ENCODE measurements at places on chromosomes 2 and 18.

DNA sequence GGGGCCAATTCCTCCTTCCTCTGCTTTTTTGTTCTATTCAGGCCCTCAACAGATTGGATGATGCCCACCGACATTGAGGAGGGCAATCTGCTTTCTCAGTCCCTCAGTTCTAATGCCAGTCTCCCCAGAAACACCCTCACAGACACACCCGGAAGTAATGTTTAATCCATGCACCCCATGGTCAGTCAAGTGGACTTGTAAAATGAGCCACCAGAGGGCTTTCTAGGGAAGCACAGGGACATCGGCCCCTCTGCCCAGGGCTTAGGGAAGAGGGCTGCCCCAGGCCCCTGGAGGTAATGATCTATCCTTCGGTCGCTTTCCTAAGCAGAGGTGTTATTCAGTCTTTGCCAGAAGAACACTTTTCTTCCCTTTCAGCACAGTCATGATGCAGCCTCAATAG is 107.4 kb downstream of the PDCL3 start:
- no peak for DNase-seq

DNA sequence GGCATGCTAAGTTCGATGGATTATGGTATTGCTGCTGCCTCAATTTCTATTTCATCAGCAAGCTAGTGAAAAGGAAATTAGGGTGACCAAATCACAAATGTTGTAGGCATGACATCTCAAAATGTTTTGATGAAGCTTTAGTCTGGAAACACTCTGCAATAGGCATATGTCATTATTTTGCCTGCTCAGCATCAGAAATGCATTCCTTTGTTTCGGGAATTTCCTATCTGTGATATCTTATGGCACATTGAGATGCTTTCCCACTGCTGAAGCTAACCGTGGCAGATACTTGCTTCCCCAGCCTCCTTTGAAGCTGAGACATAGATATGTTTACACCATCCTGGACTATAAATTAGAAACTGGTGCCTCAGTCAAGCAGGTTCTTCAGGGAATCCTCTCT is 119.7 kb downstream of the CDC42EP3 start:
- no peak for DNase-seq

GRCh38 chr2:223860809-223861738 is 23.7 kb upstream of the AP1S3 start:
- no peak for DNase-seq

GRCh38 chr2:167318581-167318980 is 430.3 kb downstream of the XIRP2 start:
- no peak for DNase-seq

- no peak for DNase-seq
These were observed 13.6 kb upstream of the ZNF397 start for GRCh38 chr18:35227254-35227653.

DNA sequence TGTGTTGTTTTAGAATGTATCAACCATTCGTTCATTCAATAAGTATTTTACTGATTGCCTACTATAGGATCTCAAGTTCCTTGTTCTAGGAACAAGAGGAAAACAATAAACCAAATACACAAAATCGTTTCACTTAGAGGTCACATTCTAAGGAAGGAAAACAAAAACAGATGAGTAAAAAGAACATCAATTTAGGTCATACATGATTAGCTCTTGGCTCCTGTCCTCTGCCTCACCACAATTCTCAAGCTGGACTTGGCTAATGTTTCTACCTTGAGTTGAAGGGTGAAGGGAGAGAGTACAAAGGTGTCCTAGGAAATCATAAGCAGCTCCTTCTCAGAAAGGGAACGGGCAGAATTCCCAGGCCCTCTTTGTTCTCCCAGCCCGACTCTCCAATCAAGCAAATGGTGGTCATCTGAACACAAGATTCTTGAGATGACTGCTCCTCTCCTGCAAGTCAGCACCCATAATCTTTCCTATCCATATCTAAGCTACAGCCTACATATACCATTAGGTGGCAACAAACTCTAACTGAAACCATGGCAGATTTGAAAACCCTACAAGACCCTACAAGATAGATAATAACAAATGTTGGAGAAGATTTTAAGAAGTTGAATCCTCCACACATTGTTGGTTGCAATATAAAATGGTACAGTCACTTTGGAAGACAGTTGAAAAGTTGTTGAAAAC is 76.0 kb downstream of the CBLN2 start:
- no peak for DNase-seq

DNA sequence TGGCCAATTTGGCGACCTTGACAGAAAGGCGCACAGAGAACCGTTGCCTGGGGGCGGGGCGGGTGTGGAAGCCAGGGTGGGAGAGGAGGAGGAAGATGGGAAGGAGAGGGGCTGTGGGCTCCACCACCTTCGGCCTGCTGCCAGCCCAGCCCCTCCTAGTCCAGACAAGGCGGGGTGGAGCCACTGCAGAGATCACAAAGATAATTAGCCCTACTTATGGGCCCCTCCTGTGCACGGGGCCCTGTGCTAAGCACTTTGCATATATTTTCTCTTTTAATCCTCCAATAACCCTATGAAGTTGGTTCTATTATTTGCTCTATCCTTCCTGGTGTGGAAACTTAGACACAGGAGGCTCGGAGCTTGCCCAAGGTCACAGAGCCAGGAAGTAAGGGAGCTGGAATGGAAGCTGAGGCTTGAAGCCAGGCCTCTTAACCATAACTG is 13.7 kb upstream of the ECEL1 start:
- DNase-seq, result no peak

- no peak for DNase-seq
These were observed 33.9 kb downstream of the CFAP53 start for GRCh38 chr18:50232419-50232818.

GRCh38 chr2:150327564-150328489 is 159.6 kb downstream of the RND3 start:
- no peak for DNase-seq

DNA sequence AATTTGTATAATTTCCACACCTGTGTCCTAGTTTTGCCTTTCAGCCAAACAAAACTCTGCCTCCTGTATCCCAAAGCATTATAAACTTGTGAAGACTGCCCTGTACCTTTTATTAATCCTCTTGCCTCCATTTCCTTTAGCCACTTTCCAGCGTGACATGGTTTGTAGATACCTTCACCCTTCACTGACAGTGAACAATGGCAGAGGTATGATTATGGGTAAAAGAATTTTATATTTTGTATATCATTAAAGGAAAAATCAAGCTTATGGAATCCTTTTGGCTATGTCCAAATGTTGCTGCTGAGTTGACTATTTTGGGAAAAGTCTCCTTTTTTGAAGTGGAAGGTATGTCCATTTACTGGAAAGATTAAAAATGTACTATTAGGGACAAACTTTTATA is 251.7 kb downstream of the HNMT start:
- DNase-seq, result no peak

DNA sequence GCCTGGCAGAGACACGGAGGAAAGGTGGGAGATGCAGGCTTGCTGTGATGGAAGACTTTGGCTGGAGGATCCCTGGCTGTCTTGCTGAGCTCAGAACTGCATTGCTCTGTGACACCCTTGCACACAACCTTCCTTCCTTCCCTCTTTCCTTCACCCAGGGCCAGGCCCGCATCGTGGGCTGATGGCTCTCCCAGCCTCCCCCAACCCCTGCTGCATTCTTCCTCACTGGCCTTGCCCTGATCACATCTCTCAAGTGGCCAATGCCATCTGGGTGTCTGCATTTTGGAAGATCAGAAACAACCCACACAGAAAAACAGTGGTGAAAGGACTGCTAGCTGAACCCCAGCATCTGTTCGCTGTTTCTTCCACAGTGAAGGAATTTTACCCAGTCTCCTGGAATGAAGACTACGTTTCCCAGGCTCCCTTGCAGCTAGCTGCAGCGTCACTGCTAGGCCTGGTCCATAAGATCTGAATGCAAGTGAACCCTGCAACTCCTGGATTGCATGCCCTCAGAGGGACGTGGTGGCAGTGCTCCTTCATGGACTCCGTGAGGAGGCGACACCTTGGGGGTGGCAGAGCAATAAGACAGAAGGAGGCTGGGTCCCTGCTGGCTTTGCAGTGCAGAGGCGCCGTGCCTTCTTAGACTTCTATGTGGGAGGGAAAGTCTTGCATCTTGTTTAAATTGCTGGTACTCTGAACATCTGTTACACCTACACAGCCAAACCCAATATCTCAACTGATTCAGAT is 78.9 kb upstream of the YWHAQ start:
- no peak for DNase-seq

- peak; percentile 47 for DNase-seq
These were observed 697 bp downstream of the KCMF1 start for GRCh38 chr2:84971510-84972206.

DNA sequence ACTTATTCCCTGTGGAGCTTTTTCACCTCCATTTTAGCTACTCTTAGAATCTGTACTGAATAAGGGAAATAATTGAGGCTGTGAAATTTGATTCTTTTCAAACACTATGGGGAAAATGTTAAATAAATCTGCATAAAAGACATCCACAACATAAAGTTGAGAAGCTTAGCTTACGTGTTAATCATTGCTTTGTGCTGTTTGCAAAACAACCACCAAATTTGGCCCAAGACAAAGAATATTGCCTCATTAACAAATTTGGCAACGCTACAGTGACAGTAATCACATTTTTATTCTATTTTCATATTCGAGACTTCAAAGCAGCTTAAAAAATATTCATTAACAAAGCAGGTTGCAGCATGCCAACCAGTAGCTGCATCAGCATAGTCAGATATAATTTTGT is 437.6 kb downstream of the DPP10 start:
- no peak for DNase-seq

- DNase-seq, result no peak
These were observed 153.6 kb upstream of the CCDC195 start for GRCh38 chr2:224869601-224870233.

DNA sequence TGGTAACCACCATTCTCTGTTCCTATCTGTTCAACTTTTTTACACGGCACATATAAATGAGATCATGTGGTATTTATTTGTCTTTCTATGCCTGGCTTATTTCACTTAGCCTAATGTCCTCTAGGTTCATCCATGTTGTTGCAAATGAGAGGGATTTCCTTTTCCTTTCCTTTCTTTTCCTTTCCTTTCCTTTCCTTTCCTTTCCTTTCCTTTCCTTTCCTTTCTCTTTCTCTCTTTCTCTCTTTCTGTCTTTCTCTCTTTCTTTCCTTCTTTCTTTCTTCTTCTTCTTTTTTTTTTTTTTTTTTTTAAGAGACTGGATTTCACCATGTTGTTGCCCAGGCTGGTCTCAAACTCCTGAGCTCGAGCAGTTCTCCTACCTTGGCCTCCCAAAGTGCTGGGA is 38.9 kb downstream of the DIS3L2 start:
- DNase-seq, result no peak

DNA sequence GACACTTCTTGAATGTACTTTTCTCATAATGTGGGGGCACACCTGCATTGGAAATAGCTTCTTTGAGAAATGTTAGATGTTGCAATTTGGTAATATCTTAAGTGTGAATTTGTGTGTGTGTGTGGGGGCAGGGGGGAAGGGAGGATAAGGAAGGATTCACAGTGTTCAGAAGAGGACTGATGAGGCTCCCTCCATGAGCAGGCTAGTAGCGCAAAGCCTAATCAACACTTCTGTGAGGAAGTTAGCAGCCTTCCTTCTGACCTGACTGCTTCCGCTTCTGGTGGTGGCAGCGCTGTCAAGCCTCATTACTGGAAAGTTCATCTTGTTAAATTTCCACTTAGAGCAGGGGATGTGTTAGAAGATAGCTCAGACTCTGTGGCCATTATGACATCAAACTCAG is 295.4 kb upstream of the SPRED2 start:
- no peak for DNase-seq

- no peak for DNase-seq
These were observed 16.3 kb downstream of the GKN2 start for GRCh38 chr2:68936427-68936826.

GRCh38 chr2:16584824-16585540 is 80.7 kb downstream of the CYRIA start:
- no peak for DNase-seq

GRCh38 chr2:26670171-26670570 is 22.4 kb upstream of the KCNK3 start:
- no peak for DNase-seq

DNA sequence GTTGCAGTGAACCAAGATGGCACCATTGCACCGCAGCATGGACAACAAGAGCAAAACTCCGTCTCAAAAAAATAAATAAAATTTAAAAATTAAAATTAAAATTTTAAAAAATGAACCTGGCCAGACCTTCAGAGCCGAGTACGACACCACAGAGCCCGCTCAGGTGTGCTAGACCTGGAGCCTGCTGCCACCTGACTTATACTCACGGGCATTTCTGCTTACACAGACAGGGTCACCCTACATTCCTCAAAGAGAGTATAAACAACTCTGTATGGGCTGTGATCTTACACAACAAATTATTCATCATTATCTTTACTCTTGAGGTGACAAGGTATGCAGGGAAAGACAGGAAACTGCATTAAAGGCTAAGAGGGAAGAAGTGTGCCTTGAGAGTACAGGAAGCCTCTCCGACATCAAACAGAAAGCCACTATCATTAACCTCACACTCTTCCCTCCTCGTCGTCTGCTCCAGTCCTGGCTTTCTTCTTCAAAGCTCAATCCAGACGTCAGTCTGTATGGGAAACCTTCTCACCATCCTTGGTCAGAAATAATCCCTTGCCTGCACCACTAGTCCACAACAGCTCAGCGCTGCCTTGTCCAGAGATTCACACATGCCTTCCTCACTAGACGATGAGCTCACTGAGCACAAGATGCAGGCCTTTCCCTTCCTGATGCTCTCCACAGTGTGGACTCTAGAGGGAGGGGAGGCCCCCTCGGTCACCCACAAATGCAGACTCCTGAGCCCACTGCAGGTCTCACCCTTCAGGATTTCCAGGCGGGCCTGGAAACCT is 56.2 kb downstream of the UXS1 start:
- no peak for DNase-seq

DNA sequence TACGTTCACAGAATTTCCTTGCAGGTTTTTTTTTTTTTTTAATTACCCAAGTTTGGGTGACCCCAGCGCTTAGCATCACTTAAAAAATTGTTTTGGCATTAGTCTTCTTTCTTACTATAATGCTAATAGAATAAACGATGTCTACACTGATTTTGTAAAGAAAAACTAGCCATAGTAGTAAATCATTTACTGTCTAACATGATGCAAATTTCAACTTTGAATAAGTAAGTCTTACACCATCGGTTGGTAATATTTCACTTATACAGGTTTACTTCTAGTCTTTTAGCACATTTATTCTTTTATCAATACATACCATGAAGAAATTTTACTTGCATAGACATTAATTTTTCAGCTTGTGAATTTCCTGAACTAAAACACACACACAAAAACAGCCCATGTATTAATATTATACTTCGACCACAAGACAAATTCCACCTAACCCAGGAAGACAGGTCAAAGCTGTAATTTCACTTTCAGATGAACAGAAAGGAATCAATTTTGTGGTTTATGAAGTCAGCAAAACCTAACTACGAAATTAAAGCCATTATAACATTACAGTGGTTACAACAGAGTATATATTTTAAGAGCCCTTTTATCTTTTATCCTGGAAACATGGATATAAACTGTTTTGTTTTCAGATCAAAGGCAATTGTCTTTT is 1.9 kb downstream of the YES1 start:
- DNase-seq, result no peak

- no peak for DNase-seq
These were observed 883 bp upstream of the EHBP1 start for GRCh38 chr2:62704654-62705006.
